Activated CD4-positive, alpha-beta T cell treated with anti-CD3 and anti-CD28 coated beads for 36 hours (primary cell): ENCODE measurements at places on chromosomes 4 and X.

DNA sequence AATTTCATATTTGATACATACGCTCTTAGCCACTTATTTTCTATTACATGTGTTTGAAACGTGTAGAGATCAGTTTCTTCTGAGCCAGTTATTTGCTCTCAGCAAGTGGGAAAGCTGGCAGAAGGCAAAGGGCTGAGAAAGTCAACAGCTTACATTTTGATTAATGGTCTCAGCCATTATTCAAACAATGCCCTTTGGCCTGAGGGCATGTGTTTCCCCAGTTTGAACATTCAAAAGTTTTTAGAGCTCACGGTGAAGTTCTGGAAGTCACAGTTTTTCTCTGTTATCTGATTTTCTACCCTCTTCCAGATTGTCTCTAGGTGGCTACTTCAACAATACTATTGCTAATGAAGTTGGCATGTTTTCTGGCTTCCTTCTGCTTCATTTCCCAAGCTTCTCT is 591.8 kb upstream of the CPEB2 start:
- H3K4me3 ChIP-seq = no peak overlapping the region
- H3K4me1 ChIP-seq = no peaks in the 10 kb centered on the region
- no peaks in the 10 kb centered on the region for H3K27me3 ChIP-seq
- H3K27ac ChIP-seq = no peak overlapping the region

DNA sequence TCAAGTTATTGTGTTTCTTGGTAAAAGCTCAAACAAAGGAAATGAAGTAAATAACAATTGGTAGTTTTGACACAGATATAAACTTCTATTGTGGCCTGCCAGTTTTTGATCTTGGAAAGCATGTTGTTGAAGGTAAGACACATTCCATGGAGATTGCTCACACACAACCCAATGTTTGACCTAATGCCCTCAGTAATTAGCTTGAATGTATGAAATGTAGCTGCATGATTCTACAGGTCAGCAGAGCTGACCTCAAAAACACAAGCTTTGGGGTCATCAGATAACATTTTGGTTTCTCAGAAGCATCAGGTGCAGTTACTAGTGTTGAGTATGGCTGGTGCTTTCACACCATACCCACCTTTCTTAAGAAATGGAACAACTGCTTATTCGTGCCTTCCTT is 16.5 kb downstream of the GPR173 start:
- H3K27ac ChIP-seq = no peak overlapping the region
- no peaks in the 10 kb centered on the region for H3K27me3 ChIP-seq
- DNase-seq = no peak
- no peaks in the 10 kb centered on the region for H3K4me1 ChIP-seq

DNA sequence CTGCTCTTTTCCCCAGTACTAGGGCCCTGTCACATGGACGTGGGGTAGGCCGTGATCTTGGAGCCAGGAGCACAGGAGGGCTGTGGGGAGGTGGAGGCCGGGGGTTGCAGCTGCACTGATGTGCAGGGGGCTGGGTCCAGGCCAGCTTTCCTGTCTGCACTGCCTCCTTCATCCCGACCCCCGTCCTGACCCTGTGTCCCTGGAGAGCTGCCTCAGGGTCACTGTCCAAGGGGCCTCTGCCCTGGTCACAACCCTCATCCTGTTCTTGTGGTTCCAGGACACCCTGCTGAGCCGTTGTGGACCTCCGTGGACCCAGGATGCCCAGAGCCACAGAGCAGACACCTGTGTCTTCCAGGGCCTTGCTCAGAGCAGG is 91.7 kb upstream of the ADRA2C start:
- H3K36me3 ChIP-seq = no peaks in the 10 kb centered on the region
- no peak for DNase-seq
- no peaks in the 10 kb centered on the region for H3K4me1 ChIP-seq

DNA sequence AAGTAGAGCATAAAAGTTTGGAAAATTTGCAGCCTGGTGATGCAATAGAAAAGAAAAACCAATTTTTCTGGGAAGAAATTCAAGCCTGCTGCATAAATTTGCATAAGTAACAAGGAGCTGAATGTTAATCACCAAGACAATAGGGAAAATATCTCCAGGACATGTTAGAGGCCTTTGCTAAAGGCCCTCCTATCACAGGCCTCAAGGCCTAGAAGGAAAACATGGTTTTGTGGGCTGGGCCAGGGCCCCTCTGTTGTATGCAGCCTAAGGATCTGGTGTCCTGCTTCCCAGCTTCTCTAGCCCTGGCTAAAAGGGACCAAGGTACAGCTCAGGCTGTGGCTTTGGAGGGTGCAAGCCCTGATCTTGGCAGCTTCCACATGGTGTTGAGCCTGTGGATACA is 6.2 kb upstream of the RTL3 start:
- H3K36me3 ChIP-seq = no peaks in the 10 kb centered on the region
- H3K27me3 ChIP-seq = no peaks in the 10 kb centered on the region
- H3K4me3 ChIP-seq = no peak overlapping the region
- no peaks in the 10 kb centered on the region for H3K4me1 ChIP-seq

GRCh38 chr4:77665381-77666069 is 59.9 kb downstream of the CXCL13 start:
- H3K27ac ChIP-seq = no peak overlapping the region
- H3K27me3 ChIP-seq = no peaks in the 10 kb centered on the region
- no peaks in the 10 kb centered on the region for H3K36me3 ChIP-seq
- no peaks in the 10 kb centered on the region for H3K4me1 ChIP-seq
- DNase-seq = peak; percentile 34

DNA sequence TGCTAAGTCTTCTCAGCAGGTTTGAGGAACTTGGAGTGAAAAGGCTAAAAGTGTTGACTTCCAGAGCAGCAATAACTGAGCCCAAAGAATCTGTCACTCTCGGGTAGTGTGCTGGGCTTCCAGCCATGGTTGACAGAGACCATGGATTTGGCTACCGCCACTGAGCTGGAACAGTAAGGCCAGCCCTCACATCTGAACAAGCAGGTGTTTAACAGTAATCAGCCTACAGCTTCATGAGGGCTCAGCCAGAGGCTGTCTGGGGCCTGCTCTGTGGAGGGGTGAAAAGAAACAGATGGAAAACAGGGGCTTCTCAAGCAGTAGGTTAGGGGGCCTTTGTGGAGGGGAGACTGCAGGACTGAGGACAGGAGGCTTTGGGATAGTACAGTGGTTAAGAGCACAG is 14.9 kb downstream of the RASL11B start:
- H3K27me3 ChIP-seq = no peaks in the 10 kb centered on the region
- peaks cover 22% of the 10 kb centered on the region for H3K36me3 ChIP-seq
- no peak overlapping the region for H3K27ac ChIP-seq
- H3K4me1 ChIP-seq = peaks cover 17% of the 10 kb centered on the region

GRCh38 chr4:57122959-57123358 is 12.8 kb upstream of the IGFBP7 start:
- H3K36me3 ChIP-seq = no peaks in the 10 kb centered on the region
- peaks cover 10% of the 10 kb centered on the region for H3K27me3 ChIP-seq
- no peak for DNase-seq
- H3K4me3 ChIP-seq = no peak overlapping the region
- H3K4me1 ChIP-seq = no peaks in the 10 kb centered on the region

GRCh38 chrX:108070891-108071290 is 20.5 kb downstream of the PSMD10 start:
- no peak overlapping the region for H3K27ac ChIP-seq
- H3K36me3 ChIP-seq = no peaks in the 10 kb centered on the region
- no peaks in the 10 kb centered on the region for H3K27me3 ChIP-seq

GRCh38 chr4:17475481-17475880 is 36.4 kb downstream of the QDPR start:
- no peak for DNase-seq
- H3K4me1 ChIP-seq = peaks cover 2% of the 10 kb centered on the region
- no peak overlapping the region for H3K27ac ChIP-seq
- H3K4me3 ChIP-seq = no peak overlapping the region

DNA sequence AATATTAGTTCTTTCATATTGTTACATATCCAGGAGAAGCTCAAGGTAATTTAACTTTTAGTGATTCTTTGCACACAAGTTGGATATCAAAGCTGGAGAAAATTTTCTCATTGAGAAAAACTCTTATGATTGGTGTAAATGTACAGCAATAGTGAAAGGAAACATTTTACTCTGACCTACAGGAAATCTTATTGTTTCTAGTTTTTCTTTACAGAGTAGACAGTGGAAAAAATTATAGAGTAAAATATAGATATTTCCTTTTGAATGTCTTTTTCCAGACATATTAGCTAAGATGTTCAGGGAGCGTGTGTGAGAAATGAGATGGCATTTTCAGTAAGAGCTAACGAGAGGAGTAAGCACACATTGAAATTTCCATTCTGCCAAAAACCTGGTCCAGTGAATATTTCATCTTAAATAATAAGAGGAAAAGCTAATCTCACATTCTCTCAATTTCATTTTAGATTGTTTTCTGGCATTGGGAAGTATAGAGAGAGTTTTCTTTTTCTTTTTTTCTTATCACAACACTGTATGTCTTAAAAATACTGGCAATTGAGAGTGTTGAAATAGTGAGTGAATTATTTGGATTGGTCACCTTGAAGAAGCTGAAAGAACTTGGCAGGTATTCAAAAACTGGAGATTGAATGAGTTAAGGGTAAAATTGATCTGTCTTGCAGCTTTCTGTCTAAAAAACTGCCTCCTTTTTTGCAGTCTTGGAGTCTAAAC is 15.6 kb upstream of the ATP8A1 start:
- DNase-seq = no peak
- H3K4me1 ChIP-seq = peaks cover 44% of the 10 kb centered on the region
- H3K4me3 ChIP-seq = peak overlapping the region; percentile 10
- H3K27me3 ChIP-seq = no peaks in the 10 kb centered on the region
- H3K36me3 ChIP-seq = no peaks in the 10 kb centered on the region

- H3K27ac ChIP-seq = no peak overlapping the region
- no peak for DNase-seq
- H3K27me3 ChIP-seq = peaks cover 9% of the 10 kb centered on the region
Measured at GRCh38 chr4:151284534-151285245, 7.7 kb downstream of the PRSS48 start.

DNA sequence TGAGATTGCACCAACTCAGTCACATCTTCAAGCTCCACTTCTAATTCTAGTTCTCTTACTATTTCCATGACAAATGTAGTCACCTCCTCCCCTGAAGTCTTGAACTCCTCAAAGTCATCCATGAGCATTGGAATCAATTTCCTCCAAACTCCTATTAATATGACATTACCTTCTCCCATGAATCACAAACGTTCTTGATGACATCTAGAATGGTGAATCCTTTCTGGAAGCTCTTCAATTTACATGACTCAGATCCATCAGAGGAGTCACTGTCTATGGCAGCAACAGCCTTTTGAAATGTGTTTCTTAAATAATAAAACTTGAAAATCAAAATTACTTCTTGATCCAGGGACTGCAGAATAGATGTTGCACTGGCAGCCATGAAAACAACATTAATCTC is 34.5 kb downstream of the GALNTL6 start:
- no peaks in the 10 kb centered on the region for H3K27me3 ChIP-seq
- H3K36me3 ChIP-seq = no peaks in the 10 kb centered on the region
- H3K27ac ChIP-seq = no peak overlapping the region
- no peaks in the 10 kb centered on the region for H3K4me1 ChIP-seq
- DNase-seq = no peak

DNA sequence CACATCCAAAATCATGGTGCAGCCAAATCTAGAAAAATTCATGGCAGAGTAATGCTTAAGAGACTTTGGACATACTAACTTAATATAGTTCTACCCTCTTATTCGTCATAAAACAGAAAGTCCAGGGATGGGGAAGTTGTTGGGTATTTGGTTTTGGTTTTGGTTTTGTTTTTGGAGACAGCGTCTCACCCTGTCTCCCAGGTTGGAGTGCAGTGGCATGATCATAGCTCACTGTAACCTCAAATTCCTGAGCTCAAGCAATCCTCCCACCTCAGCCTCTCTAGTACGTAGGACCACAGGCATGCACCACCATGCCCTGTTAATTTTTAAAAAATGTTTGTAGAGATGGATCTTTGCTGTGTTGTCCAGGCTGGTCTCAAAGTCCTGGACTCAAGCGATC is 271.8 kb upstream of the TENM3 start:
- no peak overlapping the region for H3K27ac ChIP-seq
- no peaks in the 10 kb centered on the region for H3K36me3 ChIP-seq
- H3K4me1 ChIP-seq = no peaks in the 10 kb centered on the region
- DNase-seq = no peak

- no peaks in the 10 kb centered on the region for H3K4me1 ChIP-seq
- DNase-seq = no peak
- H3K4me3 ChIP-seq = no peak overlapping the region
- H3K27me3 ChIP-seq = no peaks in the 10 kb centered on the region
- H3K36me3 ChIP-seq = no peaks in the 10 kb centered on the region
- no peak overlapping the region for H3K27ac ChIP-seq
Measured at GRCh38 chrX:23938690-23939089, 30.9 kb downstream of the CXorf58 start.

GRCh38 chr4:181157647-181158046 is 1085.6 kb upstream of the TENM3 start:
- no peak for DNase-seq
- no peak overlapping the region for H3K4me3 ChIP-seq
- no peak overlapping the region for H3K27ac ChIP-seq
- H3K27me3 ChIP-seq = no peaks in the 10 kb centered on the region
- no peaks in the 10 kb centered on the region for H3K4me1 ChIP-seq

- no peak overlapping the region for H3K27ac ChIP-seq
- H3K27me3 ChIP-seq = no peaks in the 10 kb centered on the region
- H3K4me3 ChIP-seq = no peak overlapping the region
- H3K4me1 ChIP-seq = no peaks in the 10 kb centered on the region
- no peaks in the 10 kb centered on the region for H3K36me3 ChIP-seq
Measured at GRCh38 chr4:27873596-27873995, 1013.0 kb downstream of the STIM2 start.

DNA sequence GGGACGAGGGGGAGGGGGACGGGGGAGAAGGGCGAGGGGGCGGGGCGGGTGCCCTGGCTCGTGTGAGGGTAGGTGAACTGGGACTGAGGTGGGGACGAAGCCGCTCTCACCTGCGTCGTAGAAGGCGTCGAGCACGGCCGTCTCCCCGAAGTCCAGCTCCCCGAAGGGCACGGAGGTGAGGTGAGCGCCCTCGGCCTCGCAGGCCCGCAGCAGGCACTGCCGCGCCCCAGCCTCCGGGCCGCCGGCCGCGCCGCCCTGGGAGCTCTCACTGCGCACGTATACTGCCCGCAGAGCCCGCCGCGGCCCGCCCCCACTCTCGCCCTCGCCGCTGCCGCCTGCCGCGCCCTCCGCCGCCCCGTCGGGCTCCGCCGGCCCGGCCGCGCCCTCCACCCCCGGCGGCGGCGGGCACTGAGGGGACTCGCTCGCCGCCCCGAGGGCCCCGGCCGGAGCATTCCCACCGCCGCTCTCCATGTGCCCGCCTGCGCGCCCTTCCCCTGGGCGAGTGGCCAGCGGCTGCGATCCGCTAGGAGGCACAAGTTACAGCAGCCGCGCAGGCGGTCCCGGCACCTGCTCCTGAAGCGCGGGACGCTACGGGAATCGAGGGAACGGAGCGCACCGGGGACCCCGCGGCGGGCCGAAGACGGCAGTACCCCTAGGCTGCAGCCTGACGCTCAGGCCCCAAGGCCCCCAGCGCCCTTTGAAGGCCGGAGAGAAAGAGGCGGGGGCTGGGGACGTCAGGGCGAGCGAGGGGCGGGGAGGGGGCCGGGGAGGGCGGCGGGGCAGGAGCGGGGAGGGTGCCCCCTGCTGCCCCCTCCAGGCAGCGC is at the start of gene MAP3K15:
MAP3K15 (minus strand) TSS at position 718 of the 824 bp plus-strand sequence; CDS start at position 471, 247 bp downstream.
- H3K4me1 ChIP-seq = no peaks in the 10 kb centered on the region
- H3K27me3 ChIP-seq = peaks cover 21% of the 10 kb centered on the region
- no peaks in the 10 kb centered on the region for H3K36me3 ChIP-seq
- peak; percentile 46 for DNase-seq
- H3K4me3 ChIP-seq = peak within 1 kb of the TSS; percentile 48

GRCh38 chrX:10509397-10509796 is 111.0 kb downstream of the MID1 start:
- no peak overlapping the region for H3K27ac ChIP-seq
- no peak overlapping the region for H3K4me3 ChIP-seq
- no peaks in the 10 kb centered on the region for H3K27me3 ChIP-seq
- no peaks in the 10 kb centered on the region for H3K36me3 ChIP-seq
- DNase-seq = no peak
- no peaks in the 10 kb centered on the region for H3K4me1 ChIP-seq
